ENCODE measurements at places on chromosomes 1 and 21.

- no peak overlapping the region for H3K4me3 ChIP-seq
- no peaks in the 10 kb centered on the region for H3K27me3 ChIP-seq
- no peak for DNase-seq
- H3K4me1 ChIP-seq, result peaks cover 19% of the 10 kb centered on the region
- H3K27ac ChIP-seq, result no peak overlapping the region
Observed at GRCh38 chr1:208150833-208151458, 93.2 kb downstream of the PLXNA2 start.

GRCh38 chr1:240173836-240174235 lies 82.2 kb downstream of the FMN2 start:
- no peaks in the 10 kb centered on the region for H3K27me3 ChIP-seq
- DNase-seq, result no peak
- no peaks in the 10 kb centered on the region for H3K4me1 ChIP-seq
- no peaks in the 10 kb centered on the region for H3K36me3 ChIP-seq

DNA sequence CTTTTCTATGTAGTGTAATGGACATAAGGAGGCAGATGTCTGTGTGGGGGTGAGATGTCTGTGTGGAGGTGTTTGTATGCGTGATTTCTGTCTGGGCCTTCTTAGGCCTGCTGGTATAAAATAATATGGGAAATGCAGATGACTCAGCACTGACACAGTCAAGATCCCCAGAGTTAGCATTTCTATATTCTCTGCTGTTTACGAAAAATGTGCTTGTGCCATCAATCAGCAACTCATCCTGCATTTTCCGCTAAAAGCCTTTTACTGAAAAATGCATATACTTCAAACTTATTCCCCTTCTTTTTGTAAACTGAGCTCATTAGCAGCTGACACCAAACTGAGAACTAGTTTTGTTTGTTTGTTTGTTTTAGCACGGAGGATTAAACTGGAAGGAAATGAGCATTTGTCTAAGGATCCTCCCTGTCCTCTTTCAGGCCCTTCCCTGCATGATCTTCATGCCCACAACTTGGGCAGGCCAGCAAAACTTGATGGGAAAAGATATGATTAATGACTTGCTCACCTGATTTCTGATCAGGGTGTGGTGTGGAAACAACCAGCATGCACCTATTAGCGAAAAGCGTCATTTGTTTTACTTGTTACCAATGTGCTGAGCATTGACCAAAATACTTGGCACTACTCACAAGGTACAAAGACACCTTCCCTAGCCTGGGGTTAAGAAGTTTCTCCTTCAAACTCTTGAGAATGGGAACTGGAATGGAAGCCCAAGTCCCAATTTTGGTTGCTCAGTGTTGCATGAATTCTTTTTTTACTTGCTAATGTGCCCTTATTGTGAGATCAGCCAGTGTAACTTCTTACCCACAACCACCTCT lies 77.4 kb downstream of the NDUFS5 start:
- H3K27me3 ChIP-seq, result peaks cover 26% of the 10 kb centered on the region
- peak overlapping the region; percentile 95 for H3K27ac ChIP-seq
- H3K4me3 ChIP-seq, result no peak overlapping the region
- no peak for DNase-seq
- no peaks in the 10 kb centered on the region for H3K36me3 ChIP-seq

- no peak overlapping the region for H3K4me3 ChIP-seq
- H3K4me1 ChIP-seq, result no peaks in the 10 kb centered on the region
- no peaks in the 10 kb centered on the region for H3K36me3 ChIP-seq
- H3K27me3 ChIP-seq, result peaks cover 70% of the 10 kb centered on the region
- no peak for DNase-seq
Observed at GRCh38 chr1:18091660-18092446, 15.7 kb upstream of the IGSF21 start.

DNA sequence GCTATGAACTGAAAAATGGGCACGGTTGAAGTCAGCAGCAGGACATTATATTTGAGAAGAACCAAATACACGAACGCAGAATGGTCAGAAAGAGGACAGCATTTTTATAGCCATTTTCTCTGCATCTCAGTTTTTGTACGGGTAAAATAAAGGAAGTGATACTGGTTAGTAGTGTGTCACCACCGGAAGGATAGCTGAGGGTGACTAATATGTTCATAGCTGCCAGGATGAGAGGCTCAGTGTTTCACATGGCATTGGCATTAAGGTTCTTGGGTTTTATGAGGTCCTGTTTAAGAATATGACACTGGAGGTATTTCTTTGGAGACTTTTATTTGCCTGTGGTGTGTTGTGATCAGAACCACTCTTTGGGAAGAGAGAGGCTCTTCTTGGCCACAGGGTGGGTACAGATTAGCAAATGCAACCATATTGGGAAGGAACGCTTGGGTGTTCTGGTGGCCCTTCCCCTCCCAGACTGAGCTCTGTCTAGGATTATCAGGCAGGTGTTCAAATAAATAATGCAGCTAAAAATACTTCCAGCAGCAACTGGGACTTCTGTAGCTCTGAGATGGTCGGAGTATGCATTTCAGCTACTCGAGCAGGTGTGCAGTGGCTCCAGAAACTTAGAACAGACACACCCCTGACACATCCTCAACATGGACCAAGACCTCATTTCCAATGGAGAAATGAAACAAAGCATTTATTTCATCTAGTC lies 158.2 kb downstream of the PBX1 start:
- no peak for DNase-seq
- H3K27me3 ChIP-seq, result no peaks in the 10 kb centered on the region
- no peaks in the 10 kb centered on the region for H3K36me3 ChIP-seq
- no peak overlapping the region for H3K27ac ChIP-seq
- H3K4me3 ChIP-seq, result no peak overlapping the region

- no peak for DNase-seq
- no peak overlapping the region for H3K4me3 ChIP-seq
- H3K4me1 ChIP-seq, result peaks cover 8% of the 10 kb centered on the region
- H3K27ac ChIP-seq, result no peak overlapping the region
Observed at GRCh38 chr1:213985209-213986019, 2.4 kb upstream of the PROX1 start.

DNA sequence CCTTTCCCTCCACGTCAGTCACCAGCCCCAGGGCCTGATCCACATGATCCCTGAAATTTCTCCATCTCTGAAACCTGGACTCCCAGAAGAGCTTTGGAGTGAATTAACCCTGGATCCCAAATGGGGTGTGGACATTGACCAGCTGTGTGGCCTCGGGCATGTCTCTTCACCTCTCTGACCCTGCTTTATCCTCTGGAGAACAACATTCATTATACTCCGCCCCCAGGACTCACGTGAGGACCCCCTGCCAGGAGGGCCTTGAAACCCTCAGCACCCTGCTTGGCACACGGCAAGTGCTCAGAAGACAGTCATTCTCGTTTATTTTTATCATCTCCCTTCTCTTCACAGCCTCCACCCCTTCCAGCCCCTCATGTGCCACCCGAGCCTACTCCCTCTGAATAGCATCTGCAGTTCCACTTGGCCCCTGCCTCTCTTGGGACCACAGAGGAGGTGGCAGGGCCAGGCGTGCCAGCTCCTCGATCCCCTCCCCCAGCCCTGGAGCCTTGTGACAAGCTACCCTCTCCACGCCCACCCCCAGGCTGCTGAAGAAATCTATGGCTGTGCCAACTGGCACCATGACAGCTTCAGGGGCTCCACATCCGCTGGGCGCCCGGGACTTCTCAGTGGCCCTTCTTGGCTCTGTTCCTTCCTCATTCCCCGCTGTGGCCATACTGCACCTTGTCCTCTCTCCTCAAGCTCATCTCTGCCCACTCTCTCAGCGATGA lies 18.0 kb downstream of the ADGRB2 start:
- H3K27ac ChIP-seq, result no peak overlapping the region
- H3K4me3 ChIP-seq, result no peak overlapping the region
- no peaks in the 10 kb centered on the region for H3K4me1 ChIP-seq
- peaks cover 11% of the 10 kb centered on the region for H3K27me3 ChIP-seq
- no peak for DNase-seq

DNA sequence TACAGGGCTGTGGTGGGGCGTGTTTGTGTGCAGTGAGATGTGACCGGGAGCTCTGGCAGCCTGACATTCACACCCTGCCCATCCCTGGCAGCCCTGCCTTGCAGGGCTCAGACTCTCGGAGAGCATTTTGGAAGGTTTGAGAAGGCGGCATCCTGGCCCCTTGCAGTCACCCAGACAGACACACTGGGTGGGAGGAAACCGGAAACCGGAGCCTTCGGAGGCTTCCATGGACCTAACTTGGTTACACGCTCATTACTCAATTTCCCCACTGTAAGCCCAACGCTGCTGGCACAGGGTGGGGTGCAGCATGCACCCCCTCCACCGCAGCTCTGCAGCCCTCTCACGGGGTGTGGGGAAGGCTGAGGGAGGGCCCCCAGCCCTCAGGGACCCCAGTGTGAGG lies 22.2 kb upstream of the RSPO1 start:
- no peaks in the 10 kb centered on the region for H3K4me1 ChIP-seq
- H3K4me3 ChIP-seq, result no peak overlapping the region
- no peak for DNase-seq
- H3K27ac ChIP-seq, result no peak overlapping the region
- no peaks in the 10 kb centered on the region for H3K36me3 ChIP-seq

- no peaks in the 10 kb centered on the region for H3K36me3 ChIP-seq
- H3K27me3 ChIP-seq, result no peaks in the 10 kb centered on the region
- peaks cover 8% of the 10 kb centered on the region for H3K4me1 ChIP-seq
- H3K4me3 ChIP-seq, result no peak overlapping the region
- peak overlapping the region; percentile 65 for H3K27ac ChIP-seq
Observed at GRCh38 chr1:77538956-77539518, 143.4 kb downstream of the ZZZ3 start.

- H3K36me3 ChIP-seq, result no peaks in the 10 kb centered on the region
- DNase-seq, result no peak
- no peak overlapping the region for H3K4me3 ChIP-seq
- no peak overlapping the region for H3K27ac ChIP-seq
- no peaks in the 10 kb centered on the region for H3K4me1 ChIP-seq
- H3K27me3 ChIP-seq, result no peaks in the 10 kb centered on the region
Observed at GRCh38 chr1:71166178-71167173, 85.6 kb upstream of the ZRANB2 start.
